Activated T-helper 17 cell treated with anti-CD3 and anti-CD28 coated beads, Interleukin-2, amount 50 U/mL, for 72 hours (primary cell): ENCODE measurements at places on chromosomes 4 and X.
A peak's percentile ranks its signal among the peaks of the same experiment; 100 is the strongest.

- H3K4me1 ChIP-seq: peaks cover 21% of the 10 kb centered on the region
- peak within 1 kb of the TSS; percentile 98 for H3K27ac ChIP-seq
- no peaks in the 10 kb centered on the region for H3K27me3 ChIP-seq
- peaks cover 40% of the 10 kb centered on the region for H3K36me3 ChIP-seq
These were observed at the start of gene ABCB7 for GRCh38 chrX:75155827-75156525. ABCB7 (minus strand) TSS chrX:75156283; CDS start chrX:75156272, 11 bp downstream.

DNA sequence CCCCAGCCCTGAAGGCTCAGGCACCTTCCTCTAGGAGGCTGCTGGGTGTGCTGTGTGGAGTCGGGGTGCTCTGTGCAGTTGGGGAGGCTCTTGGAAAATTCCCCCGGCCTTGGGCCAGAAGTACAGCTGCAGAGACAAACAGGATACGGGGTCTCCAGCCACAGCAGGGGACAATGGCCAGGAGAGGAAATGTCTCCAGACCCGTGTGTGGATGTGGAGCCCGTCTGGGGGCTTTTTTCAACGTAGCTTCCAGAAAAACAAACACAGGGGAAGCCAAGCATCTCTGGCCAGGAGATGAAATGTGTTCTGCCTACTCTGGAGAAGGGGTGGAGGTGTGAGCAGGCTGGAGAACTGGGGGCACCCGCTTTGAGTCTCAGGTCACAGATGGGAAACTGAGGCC lies 3.7 kb upstream of the SH3TC1 start:
- H3K4me3 ChIP-seq: no peak overlapping the region
- H3K4me1 ChIP-seq: peaks cover 8% of the 10 kb centered on the region
- no peak for ATAC-seq
- H3K27ac ChIP-seq: no peak overlapping the region
- no peaks in the 10 kb centered on the region for H3K36me3 ChIP-seq
- H3K27me3 ChIP-seq: no peaks in the 10 kb centered on the region

DNA sequence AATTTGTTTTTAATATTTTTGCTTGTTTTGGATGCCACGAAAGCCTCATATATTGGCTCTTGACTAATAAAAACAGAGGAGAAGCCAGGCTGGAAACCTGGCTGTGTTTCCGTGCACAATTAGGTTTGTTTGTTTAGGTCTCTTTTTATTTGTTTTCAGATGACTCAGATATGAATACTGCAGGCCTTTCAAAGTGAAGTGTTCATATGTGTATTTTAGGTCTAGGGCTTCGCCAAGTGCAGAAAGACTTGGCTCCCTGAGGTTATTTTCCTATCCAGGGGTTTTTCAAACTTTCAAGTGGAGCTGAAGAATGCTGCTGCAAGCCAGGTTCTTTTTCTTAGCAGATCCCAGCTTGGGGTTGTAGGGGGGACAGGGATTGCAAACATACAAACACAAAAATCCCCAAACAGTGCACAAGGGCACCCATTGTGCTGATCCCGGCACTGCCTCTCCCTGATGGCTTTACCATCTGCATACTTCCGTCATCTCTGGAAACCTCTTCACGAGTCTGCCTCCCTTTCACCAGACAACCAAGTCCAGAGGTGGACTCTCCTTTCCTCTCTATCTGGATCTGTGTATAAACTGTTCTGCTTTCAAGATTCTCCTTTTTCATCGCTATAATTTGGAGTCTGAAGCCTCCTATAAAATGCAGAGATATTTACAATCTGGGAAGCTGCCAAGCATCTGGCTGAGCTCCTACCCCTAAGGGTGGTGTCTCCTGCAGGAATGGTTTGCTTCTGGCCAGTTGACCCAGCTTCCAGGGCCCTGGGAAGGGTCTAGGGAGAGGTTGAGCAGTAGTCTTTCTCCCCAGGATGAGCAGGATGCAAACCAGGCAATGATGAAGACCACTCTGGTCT lies 108.6 kb downstream of the SMIM20 start:
- H3K4me1 ChIP-seq: peaks cover 8% of the 10 kb centered on the region
- H3K27me3 ChIP-seq: peaks cover 11% of the 10 kb centered on the region
- no peak for ATAC-seq
- H3K36me3 ChIP-seq: no peaks in the 10 kb centered on the region

- H3K4me1 ChIP-seq: no peaks in the 10 kb centered on the region
- no peak overlapping the region for H3K27ac ChIP-seq
- no peaks in the 10 kb centered on the region for H3K27me3 ChIP-seq
- no peak for ATAC-seq
- H3K36me3 ChIP-seq: no peaks in the 10 kb centered on the region
- H3K4me3 ChIP-seq: no peak overlapping the region
These were observed 77.9 kb downstream of the ADAM29 start for GRCh38 chr4:174996079-174996478.

- no peak overlapping the region for H3K4me3 ChIP-seq
- no peaks in the 10 kb centered on the region for H3K36me3 ChIP-seq
- H3K4me1 ChIP-seq: no peaks in the 10 kb centered on the region
- ATAC-seq: no peak
These were observed 22.9 kb downstream of the ZNF718 start for GRCh38 chr4:147233-147632.
